ENCODE measurements at places on chromosomes 1 and 21.

DNA sequence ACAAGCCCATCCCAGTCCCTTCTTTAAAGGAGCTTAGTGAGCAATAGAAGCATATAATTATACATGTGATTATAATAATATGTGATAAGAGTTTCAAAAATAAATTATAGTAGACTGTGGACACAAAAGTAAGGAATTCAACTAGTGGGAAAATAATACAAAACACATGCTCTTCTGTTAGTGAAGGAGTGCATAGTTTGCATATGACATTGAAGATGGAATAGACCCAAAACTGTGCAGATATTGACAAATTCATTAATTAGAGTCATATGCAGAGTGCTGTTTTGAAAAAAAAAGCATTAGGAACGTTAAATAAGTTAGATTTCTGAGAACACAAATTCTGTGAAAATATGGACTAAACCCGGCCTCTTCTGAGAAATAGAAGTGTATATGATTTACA is 278.8 kb downstream of the ASTN1 start:
- DNase-seq = no peak

- no peak for DNase-seq
Measured at GRCh38 chr21:45644041-45644906, 749 bp downstream of the PCBP3 start.

- DNase-seq = no peak
Measured at GRCh38 chr1:110490791-110491451, 28.1 kb downstream of the KCNA10 start.

DNA sequence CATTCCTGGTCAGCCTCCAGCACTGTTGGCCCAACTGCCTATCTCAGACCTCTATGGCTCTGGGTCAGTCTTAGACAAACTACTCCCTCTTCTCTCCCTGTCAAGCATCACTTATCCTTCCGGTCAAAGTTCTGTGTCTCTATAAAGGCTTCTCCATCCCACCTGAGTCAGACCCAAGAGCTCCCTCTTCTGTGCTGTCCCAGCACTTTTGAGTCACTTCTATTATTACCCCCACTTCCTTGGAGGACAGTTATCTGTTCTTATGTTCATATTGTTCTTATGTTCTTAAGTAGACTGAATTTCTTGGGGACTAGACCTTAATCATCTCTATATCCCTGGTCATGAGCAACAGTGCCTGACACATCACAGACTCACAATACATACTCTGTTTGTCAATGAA is 29.2 kb upstream of the IL10 start:
- no peak for DNase-seq

GRCh38 chr1:228513236-228513900 is 26.2 kb downstream of the RNF187 start:
- no peak for DNase-seq

- no peak for DNase-seq
Measured at GRCh38 chr1:158101455-158101854, 79.2 kb upstream of the CD1D start.

DNA sequence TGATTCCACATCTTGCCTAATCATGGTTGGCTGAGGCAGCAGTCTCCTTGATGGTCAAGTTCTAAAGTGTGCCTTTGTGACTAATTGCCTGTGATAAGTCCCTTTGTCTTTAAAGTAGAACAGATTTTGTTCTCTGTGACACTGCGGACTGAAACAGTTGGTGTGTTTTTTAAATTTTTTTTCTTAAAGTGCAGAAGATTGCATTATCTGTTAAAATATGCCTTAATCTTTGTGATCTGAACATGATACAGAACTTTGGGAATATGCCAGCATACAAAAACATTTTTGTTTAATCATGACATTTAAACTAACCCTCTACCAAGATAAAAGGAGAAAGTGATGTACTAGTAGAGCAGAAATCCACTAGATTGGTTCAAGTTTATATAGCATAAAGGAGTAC is 1260.6 kb upstream of the ADGRL2 start:
- DNase-seq = no peak

DNA sequence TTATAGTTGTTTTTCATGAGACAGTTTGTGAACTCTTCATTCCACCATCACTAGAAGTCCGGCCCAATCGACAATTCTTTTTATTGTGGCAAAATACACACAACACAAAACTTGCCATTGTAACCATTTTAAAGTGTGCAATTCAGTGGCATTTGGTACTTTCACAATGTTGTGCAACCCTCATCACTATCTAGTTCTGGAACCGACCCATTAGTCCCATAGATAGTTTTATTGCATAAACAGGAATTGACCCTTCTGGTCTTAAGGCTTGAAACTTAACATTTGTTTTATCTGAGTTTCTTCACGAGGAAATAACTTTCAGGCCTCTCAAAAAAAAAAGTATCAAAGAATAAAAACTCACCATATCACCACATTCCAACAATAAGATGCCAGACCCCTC is 8.8 kb upstream of the PPIE start:
- no peak for DNase-seq

GRCh38 chr21:41660748-41661147 is 106.1 kb downstream of the RIPK4 start:
- DNase-seq = no peak

DNA sequence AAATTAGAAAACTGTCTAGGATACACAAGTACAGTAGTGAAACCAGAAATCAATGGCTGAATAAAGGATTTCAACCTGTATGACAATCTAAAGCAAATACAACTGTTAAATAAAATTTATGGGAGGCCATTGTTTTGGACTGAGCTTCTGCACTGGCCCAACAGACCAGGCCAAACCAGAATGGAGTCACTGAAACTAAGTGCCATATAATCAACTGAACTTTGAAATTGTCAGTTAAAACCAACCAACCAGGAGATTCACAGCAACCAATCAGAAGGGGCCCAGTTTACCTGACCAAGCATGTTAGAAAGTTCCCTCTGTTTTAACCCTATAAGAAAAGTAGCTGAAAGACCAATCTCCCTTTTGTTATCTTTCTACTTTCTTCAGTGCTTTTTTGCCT is 30.5 kb upstream of the SOAT1 start:
- DNase-seq = no peak

DNA sequence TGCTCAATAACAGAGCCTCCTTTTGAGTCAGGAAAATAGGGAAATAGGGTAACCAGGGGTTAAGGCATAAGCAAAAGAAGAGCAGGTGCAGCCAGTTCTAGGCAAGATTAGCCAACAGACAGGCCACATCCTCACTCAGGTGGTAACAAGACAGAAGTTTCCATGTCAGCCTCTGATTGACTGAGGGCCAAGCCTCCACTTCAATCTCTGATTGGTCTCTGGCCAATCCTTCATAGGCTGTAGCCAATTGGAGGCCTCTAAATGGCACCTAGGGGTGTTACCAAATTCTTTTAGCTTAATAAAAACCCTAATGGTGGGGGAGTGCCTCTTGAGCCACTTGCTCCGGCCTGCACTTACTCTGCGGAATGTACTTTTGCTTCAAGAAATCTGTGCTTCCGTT is 37.2 kb downstream of the LACTBL1 start:
- DNase-seq = no peak

- DNase-seq = no peak
Measured at GRCh38 chr1:43381612-43382011, 8.0 kb downstream of the MED8 start.

DNA sequence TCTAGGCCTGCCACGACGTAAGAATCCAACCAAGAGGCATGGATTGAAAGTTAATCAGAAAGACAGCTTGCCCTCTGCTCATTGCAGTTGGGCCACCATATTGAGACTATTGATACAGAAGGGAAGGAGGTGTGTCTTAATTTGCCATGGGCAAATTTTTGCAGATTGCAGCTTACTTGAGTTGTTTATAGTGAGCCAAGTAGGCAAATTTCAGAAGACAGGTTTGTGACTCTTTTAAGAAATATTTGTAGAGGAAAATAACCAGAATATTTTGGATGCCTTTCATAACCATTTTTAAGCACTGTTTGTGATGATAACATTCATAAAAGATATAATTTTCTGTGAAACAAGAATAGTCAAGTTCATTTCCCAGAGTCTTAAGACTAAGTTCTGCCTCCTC is 74.1 kb downstream of the PRDM2 start:
- no peak for DNase-seq

GRCh38 chr1:154857441-154858215 is 12.5 kb downstream of the KCNN3 start:
- DNase-seq = no peak

GRCh38 chr1:232319518-232320210 is 310.3 kb downstream of the SIPA1L2 start:
- DNase-seq = no peak

- no peak for DNase-seq
Measured at GRCh38 chr1:111615870-111616715, 3.5 kb upstream of the RAP1A start.

DNA sequence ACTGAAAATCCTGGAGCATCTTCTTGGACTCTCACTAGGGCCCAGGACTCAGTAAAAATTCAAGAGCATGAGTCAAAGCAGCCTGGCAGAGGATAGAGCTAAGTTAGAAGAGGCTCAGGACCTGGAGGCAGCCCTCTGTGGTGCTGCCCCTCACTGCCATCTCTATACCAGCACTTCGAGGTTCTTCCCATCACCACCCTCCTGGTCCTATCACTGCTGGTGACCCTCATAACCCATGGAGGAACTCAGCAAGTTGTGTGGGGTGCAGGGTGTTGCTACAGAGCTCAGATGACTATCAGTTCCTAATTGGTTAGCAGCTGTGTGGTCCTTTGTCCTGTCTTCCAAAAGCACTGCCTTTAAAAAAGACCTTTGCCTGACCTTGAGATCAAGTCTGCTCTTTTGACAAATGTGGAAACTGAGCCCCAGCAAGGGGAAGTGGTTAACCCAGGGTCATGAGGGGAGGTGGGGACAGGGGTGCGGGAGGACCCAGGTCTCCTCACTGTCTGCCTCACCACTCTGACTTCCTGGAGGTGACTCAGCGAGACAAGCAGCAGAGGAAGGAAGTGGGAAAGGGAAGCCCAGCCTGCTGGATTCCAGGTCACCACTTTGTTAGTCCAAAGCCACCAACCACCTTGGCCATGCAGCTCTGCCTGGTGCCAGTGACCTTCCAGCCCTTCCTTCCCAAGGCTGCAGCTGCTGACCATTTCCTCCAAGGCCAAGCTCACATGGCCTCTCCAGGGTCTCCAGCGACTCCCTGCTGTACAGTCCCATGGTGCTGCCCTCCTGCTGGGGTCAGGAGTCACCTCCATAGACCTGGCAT is 199.4 kb upstream of the EDN2 start:
- no peak for DNase-seq

GRCh38 chr1:64167176-64167575 is 36.2 kb upstream of the UBE2U start:
- DNase-seq = no peak

- no peak for DNase-seq
Measured at GRCh38 chr1:69523461-69523860, 44.3 kb upstream of the LRRC7 start.

- no peak for DNase-seq
Measured at GRCh38 chr1:54424398-54424797, 18.2 kb upstream of the SSBP3 start.

GRCh38 chr21:28455253-28455600 is 537.5 kb downstream of the LTN1 start:
- DNase-seq = no peak
